ENCODE measurements at places on chromosomes 13 and 19.

DNA sequence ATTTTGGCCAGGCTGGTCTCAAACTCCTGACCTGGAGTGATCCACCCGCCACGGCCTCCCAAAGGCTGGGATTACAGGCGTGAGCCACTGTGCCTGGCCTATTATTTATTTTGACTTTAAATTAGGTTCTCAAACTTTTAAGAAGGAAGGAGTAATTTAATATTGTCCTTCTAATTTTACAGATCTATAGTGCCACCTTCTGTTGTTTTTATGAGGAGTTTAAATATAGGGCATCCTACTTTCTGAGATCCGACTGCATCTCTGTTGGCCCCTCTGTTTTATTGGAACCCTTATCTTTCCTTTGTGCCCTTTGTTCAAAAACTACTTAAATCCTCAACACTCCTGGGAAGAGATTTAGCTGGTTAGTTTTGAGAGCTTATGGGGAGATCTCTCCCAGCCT is 25.4 kb upstream of the ZMYM5 start:
- DNase-seq: no peak

- no peak for DNase-seq
Measured at GRCh38 chr13:90950160-90950559, 397.3 kb upstream of the MIR17HG start.

DNA sequence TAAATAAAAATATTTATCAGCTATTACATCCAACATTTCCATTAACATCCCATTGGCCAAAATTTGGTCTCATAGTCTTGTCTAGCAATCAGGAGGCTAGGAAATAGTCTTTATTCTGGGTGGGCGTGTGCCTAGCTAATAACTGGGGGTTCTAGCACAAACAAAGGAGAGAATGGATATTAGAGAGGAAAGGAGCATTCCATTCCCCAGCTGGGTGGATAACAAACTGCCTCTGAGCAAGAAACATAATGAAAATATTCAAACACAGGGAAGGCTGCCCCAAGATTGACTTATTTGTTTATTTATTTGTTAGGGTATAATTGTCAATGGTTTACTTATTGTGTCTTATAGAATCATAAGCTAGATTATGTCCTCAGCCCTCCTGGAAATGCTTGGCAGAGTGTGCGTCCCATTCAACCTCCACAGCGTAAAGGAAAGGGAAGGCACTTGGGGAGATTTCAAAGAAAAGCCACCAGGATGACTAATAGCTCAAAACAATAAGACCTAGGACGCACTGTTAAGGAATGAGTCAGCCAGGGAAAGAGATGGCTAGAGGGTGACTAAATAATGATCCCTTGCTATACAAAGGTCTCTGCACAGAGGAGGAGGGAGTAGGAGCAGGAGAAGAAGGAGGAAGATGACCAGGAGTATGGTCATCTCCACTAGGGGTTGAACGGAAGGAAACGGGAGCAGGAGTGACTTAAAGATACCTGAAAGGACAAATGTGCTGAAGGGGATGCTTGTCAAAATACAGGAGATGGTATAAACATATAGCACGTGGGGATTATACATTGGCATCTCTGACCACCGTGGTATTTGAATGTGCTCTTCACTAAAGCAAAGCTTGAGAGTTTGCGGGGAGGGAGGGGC is 23.5 kb upstream of the USP12 start:
- no peak for DNase-seq

- no peak for DNase-seq
Measured at GRCh38 chr19:30340771-30341561, 31.2 kb upstream of the ZNF536 start.

GRCh38 chr13:103794526-103794925 is 728.3 kb upstream of the SLC10A2 start:
- DNase-seq: no peak

GRCh38 chr13:43846496-43847158 is 32.9 kb downstream of the CCDC122 start:
- no peak for DNase-seq

- DNase-seq: no peak
Measured at GRCh38 chr19:4645718-4646117, 6.4 kb downstream of the TNFAIP8L1 start.

- no peak for DNase-seq
Measured at GRCh38 chr13:41707194-41707821, 250.0 kb downstream of the RGCC start.

All from omental fat pad (tissue), 4 donors.